ENCODE measurements at places on chromosomes 11 and 22. TPM values are rescaled to one million over a fixed set of nuclear protein-coding genes. Genes with fewer than 3 reads are reported as not detected.

The SPON1 gene
- not detected for total RNA-seq

The PKNOX2 gene
- under 0.01 TPM for total RNA-seq

The VWCE gene
- 1.6 TPM for total RNA-seq

The DNAJB7 gene
- total RNA-seq = not detected

The HORMAD2 gene
- not detected for total RNA-seq

The OR5A1 gene
- total RNA-seq = not detected

The MCAT gene
- 18.2 TPM for total RNA-seq

The ARHGAP8 gene
- not detected for total RNA-seq

The DGCR6 gene
- 2.4 TPM for total RNA-seq

The SCARF2 gene
- 14.9 TPM for total RNA-seq

The TNNI2 gene
- not detected for total RNA-seq

The LRRN4CL gene
- under 0.01 TPM for total RNA-seq

The NECTIN1 gene
- 5.2 TPM for total RNA-seq

Measured in epithelial cell of umbilical artery (primary cell).